ENCODE measurements at places on chromosomes 3 and 15. TPM values are rescaled to one million over a fixed set of nuclear protein-coding genes. Genes with fewer than 3 reads are reported as not detected.

SH3GL3 gene
- total RNA-seq = 8.9 TPM

EPB42 gene
- total RNA-seq = 1.8 TPM

GOLGA8T gene
- total RNA-seq = 0.37 TPM

GRCh38 chr3:190064112-190064511, 56.6 kb downstream of the P3H2 start:
- no peak for DNase-seq

DNA sequence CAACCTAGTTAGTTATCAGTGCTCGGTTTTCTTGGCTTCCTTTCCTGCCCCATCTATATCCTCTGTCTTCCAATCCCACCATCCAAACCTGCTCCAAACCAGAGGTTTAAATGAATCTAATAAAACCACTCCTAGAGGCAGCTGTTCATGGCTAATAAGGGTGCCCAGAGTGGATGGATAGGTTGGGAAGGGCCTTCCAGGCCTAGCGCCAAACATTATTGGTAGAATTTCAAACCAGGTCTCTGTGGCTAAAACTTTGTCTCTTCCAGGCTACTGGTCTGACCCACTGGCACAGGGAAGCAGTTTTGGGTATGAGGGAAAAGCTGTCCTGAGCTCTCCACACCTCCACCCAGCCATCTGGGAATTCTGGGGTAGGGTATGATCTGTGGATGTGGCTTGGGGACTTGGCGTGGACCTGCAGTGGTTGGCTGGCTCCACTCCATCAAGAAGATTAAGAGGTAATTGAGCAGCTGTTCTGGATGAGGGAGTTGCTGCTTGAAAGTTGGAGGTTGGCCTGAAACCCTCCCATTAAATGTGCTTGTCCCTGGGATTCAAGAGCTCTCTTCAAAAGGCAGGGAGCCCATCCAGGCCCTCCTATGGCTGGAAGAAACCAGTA, 29.3 kb upstream of the INSYN1 start:
- DNase-seq = no peak

DNA sequence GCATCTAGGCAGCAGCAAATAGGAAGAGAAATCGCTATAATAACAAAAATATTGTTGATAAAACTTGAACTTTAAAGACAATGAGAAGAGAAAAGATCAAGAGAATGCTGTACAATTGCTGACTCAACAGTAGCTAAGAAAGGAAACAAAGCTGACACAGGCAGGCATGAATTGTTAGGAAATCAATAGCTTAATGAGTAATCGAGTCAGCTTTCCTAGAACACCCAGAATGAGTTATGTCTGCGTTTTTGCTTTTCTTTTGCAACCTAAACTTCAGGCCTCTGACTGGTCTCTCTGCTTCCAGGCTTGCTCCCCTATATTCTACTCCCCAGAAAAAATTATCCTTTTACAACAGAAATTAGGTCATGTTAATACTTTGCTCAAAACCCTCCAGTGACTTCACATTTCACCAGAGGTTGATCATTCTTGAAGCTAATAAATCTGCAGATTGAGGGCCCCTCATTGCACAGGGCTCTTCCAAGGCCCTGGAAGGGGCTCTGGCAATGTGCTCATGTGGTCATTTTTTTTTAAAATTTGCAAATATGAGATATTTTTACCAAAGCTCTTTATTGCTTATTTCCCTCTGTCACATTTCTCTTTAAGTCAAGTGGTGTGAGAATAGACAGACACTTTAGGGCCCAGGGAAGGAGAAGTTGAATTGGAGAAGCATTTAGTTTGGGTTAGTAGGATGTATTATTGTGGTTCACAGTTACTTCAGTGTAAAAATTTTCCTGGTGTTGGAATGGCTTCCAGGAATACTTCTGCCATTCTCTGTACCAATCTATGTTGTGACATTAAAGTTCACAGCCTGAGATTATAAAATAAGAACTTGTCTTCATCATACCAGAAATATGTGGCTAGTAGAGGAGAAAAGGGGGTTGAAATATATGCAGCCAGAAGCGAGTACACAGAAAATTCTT, 116.3 kb downstream of the TMCO5A start:
- DNase-seq = no peak

Measured in urinary bladder (tissue), 4 donors.